Urinary bladder (tissue), 4 donors: ENCODE measurements at places on chromosomes 4 and X. TPM values are rescaled to one million over a fixed set of nuclear protein-coding genes. Genes with fewer than 3 reads are reported as not detected.

GRCh38 chrX:115177932-115178331 is 11.3 kb upstream of the RBMXL3 start:
- no peak for DNase-seq

DNA sequence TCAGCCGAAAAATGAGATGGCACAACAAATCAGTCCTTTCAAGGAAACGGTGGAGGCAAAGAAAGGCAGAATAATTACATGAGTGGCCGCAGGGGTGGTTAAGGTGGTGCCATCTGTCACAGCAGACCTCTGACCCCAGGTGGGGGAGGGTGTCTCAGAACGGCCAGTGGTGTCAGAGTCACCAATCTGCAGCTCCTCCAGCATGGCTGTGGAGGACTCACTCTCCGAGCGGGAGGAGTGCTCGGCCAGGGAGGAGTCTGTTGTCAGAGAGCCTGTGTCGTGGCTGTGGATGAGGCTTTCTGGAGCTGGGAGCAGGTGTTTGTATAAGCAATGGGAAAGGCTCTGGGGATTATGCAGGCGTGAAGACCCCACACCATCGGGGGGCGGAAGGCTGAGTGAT is 130.3 kb upstream of the PDLIM3 start:
- DNase-seq, result no peak

DNA sequence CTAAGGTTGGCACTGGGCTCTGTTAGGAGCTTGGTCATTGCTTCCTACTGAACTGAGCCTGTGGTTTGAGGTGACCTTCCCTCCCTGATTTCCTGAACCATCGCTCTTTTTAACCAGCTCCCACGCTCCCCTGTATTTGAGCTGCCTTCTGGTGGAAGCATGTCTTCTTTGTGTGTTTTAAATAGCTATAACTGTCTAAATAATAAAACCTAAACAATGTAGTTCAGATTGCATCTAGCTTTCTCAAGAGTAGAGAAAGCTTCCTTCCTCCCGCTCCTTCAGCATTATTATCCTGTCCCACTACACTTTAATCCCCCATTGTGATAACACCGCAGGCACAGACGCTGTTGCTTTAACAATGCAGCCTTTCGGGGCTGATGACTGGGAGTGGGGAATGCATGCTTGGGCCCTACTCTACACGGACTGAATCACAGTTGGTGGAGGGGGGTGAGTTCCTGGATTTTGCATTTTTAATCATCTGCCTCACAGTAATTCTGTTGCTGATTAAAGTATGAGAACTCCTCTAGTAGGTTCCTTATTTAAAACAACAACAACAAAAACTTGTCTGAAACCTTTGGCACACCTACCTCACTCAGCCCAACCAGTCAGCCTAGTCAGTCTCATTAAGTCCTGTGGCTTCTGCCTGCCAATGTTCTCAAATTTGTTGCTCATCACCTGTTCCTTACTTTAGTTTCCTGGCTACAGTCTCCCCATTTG is 6.6 kb downstream of the SMS start:
- no peak for DNase-seq

DNA sequence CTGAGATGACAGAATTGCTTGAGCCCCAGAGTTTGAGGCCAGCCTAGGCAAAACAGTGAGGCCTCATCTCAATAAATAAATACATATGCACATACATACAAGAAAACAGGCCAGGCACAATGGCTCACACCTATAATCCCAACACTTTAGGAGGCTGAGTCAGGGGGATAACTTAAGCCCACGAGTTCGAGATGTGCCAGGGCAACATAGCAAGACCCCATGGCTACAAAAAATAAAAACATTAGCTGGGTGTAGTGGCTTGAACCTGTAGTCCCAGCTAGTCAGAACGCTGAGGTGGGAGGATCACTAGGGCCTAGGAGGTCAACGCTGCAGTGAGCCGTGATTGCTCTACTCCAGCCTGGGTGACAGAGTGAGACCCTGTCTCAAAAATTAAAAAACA is 51.6 kb upstream of the NEUROG2 start:
- no peak for DNase-seq

The N4BP2 gene
- 2.5 TPM for polyA plus RNA-seq

The RAB41 gene
- polyA plus RNA-seq, result not detected

DNA sequence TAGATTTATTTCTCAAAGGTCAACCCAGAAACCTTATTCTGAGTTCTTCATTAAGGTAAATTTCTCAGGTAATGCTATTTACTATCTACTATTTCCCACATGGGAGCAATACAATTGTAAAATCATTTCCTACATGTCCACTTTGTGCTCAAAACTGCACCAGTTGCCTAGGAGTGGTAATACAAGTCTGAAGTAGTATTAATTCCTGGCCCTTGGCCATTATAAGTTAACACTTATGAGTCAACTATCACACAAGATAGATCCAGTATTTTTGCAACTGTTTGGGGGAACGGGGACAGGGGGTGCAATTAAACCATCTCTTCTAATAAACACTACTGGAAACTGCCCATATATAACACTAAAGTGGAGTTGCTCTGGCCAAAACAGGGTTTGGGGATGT is 48.9 kb downstream of the ACSL4 start:
- no peak for DNase-seq

The AMMECR1 gene
- polyA plus RNA-seq, result 3.6 TPM

The XAGE1A gene
- polyA plus RNA-seq, result not detected

The CENPVL2 gene
- not detected for polyA plus RNA-seq

- no peak for DNase-seq
These were observed at the start of gene MTNR1A for GRCh38 chr4:186554914-186555827. Gene MTNR1A (minus strand): TSS chr4:186555567. CDS start chr4:186555365, 202 bp downstream.

The DGKK gene
- 0.08 TPM for polyA plus RNA-seq

DNA sequence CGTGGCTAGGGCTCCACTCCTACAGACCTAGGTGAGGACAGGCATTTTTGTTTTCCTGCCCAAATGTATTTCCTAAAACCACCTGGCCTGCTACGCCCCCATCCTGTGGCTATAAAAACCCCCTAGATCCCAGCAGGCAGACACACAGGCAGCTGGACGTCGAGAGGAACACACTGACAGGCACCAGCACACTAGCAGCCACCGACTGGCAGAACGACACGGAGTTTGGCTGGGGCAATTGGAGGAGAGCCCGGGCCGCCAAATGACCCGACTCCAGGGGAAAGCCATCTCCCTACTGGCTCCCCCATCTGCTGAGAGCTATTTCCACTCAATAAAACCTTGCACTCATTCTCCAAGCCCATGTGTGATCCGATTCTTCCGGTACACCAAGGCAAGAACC is 516.0 kb downstream of the FSTL5 start:
- no peak for DNase-seq

The PPP1R3F gene
- polyA plus RNA-seq, result 9.8 TPM

The SCML1 gene
- polyA plus RNA-seq, result 9.0 TPM

DNA sequence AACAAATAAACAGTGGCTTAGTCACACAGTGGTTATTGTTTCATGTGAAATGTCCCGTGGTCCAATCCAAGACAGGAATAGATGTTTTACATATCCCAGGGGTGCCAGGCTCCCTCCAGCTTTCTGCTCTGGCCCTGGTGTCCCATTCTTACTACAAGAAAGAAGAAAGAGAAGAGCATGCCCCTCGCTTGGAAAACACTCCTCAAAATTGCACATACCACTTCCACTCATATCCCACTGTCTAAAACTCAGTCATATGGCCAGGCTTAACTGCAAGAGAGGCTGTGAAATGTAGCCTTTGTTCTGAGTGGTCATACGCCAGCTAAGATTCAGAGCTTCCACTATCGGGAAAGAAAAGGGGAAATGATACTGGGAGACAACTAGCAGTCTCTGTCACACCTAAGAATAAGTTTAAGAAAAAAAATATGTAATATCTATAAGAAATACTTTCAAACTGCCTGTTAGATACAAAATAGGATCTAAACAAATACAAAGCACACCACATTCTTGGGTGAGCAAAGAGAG is 306.8 kb upstream of the FAM241A start:
- DNase-seq, result no peak

- no peak for DNase-seq
These were observed 90.3 kb upstream of the TBL1X start for GRCh38 chrX:9374555-9374954.

DNA sequence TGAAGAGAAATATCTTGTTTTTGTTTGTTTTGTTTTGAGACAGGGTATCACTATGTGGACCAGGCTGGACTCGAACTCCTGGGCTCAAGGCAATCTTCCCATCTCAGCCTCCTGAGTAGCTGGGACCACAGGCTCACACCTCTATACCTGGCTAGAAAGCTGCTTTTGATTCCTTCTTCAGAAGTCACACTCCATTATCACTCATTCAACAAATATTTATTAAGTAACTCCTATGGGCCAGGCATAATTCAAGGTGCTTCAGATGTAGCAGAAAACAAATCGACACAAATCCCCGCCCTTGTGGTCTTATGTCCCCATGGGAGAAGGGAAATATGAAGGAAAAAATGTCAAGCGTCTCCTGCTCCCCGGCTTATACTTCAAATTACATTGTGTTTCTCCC is 72.6 kb upstream of the DHX15 start:
- no peak for DNase-seq

DNA sequence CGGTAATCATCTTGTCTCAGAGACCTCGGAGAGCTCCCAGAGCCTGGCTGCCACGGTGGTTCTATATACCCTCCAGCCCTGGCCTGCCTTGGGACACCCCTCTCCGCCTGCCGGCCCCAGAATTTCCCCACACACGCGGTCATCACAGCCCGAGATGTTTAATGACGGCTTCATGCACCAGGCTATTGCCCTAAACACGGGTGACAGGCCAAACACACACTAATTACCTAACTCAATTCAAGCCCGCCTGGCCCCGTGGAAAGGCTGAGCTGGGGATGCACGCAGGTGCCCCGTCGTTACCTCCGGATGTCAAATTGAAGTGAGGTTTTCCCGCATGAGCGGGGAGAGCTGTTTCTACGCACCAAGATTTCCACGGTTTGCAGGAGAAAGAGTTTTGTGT is 72.9 kb upstream of the PPP2R3B start:
- DNase-seq, result no peak

The WDR13 gene
- polyA plus RNA-seq, result 134 TPM

The AVPR2 gene
- polyA plus RNA-seq, result 7.7 TPM

DNA sequence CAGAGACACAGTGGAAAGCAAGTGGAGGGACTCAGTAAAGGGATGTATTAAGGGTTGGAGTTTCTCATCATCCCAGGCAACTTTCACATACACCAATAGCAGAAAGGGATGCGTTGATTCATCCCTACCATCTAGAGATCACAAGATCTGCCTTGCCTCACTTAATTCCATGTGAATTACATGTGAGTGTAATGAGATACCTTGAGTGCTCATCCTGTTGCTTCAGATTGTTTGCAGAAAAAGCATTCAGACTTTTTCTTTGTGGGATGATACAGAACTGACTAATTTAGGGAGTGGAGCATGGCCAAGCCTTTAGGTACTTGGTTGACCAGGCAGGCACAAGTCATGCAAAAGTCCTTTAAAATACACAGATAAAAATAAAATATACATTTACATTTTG is 124.8 kb upstream of the SLIT2 start:
- no peak for DNase-seq

- no peak for DNase-seq
These were observed 158.1 kb upstream of the USP38 start for GRCh38 chr4:143026459-143027170.

The TCEAL6 gene
- polyA plus RNA-seq, result 0.44 TPM

DNA sequence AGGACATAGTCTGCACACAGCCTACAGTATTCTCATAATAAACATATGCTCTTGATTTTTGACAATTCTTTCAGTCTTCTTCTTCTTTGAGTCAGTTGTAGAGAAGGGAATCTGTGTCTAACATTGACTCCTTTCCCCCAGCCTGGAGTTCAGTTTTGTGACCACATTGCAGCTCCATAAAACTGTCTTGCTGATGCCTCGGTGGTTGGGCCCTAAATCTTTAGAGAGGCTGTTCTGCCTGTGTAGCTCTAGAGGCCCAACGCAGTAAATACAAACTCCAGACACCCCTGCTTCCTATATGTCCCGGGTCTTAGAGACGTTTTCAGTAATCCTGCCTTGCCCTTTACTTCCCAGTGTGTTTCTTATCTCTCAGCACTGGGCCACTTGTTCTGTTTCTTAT is 639.5 kb upstream of the AADAT start:
- DNase-seq, result no peak

The TCP11X1 gene
- polyA plus RNA-seq, result not detected

DNA sequence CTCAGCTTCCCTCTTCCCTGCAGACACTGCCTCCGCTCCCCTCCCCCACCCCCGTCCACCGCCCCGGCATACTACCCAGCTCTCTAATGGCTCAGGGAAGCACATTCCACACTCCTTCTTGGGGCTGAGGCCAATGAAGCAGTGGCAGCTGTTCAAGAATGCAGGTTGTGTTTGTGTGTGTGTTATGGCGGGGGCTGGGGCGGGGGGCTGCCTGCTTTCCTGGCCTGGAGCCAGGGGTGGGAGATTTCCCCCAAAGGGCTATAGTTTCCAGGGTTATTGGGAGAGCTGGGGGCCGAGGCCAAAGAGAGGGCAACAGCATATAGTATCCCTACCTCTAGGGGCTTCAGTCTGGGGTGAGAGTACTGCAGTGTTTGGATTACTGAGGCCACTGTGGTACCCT is 149.4 kb downstream of the EFNB1 start:
- DNase-seq, result peak; percentile 33

The SATL1 gene
- not detected for polyA plus RNA-seq

GRCh38 chrX:17547658-17548057 is 172.7 kb downstream of the NHS start:
- no peak for DNase-seq

- DNase-seq, result no peak
These were observed 4.9 kb upstream of the HAUS7 start for GRCh38 chrX:153475271-153475670.

The CCNB3 gene
- polyA plus RNA-seq, result 0.10 TPM

DNA sequence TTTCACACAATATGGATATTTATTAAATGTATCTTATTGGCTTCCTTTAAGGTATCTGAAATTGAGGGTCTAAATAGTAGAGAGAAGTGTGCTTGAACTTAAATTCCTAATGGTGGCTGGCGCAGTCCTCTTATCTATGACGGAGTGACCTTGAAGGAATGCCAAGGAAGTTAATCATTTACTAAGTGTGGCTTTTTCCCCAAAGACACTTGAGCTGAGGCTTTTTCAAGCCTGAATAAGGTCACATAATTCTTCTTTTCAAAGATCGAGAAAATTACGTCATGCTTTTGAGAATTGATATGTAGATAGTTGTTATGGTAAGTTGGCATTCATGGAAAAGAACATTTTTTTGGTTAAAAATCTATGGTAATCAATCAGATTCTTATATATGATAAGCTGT is 11.7 kb upstream of the PRPS2 start:
- DNase-seq, result no peak

- DNase-seq, result peak; percentile 11
These were observed 133.1 kb downstream of the AKAP4 start for GRCh38 chrX:50067435-50068284.
